ENCODE measurements at places on chromosomes 12 and 14.

DNA sequence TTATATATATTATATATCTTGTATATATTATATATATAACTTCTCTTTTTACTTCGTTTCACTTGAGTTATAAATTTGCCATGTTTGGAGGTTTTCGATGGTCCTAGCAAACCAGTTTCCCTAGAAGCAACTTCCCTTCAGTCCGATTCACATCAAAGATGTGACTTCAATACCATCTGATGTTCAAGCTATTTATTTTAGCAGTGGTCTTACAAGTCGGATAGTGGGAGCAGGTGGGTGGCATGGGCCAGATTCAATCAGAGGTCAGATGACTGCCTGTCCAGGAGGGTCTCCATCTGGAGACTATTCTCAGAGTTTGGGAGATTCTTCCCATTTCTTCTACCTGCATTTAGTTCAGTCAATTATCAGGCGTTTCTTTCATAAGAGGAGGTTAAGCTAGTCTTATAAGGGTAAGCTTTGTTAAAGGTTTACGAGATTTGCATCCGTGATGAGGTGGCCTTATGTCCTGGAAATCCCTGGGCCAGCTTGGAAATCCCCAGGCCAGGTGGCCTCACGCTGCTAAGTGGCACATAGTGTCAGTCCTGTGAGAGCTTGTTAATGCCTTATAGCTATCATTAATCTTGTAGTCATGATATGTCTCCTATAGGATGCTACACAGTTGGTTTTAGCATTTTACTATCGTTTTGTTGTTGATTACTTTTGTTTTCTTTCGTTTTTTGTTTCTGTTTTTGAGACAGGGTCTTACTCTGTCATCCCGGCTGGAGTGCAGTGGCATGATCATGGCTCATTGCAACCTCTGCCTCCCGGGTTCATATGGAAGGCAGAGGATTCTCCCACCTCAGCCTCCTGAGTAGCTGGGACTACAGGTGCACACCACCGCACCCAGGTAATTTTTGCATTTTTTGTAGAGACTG, 145.8 kb downstream of the BICD1 start:
- no peak for DNase-seq

DNA sequence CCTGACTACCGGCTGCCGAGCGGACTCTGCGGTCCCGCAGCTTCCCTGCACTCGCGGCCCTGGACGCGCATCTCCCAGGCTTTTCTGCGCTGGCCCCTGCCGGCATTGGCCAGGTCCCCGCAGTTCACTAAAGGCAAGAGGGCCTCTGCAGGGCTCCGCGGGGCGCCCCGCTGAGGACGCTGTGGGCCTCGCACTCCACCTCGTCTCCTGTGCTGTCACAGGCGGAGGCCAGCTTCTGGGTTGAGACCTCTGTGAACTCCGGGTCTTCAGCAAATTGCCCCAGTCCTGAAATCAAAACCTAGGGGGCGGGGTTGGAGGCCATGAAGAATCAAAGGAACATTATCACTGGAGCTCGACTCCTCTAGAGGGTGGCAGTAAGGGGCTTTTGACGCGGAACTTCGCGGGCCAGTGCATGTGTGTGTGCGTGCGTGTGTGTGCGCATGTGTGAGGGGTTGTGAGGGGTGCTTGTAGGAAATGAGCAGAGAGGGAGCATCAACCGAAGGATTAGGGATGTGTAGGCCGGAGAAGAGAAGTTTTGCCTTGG, 68.5 kb upstream of the CAPRIN2 start:
- DNase-seq, result peak; percentile 42

DNA sequence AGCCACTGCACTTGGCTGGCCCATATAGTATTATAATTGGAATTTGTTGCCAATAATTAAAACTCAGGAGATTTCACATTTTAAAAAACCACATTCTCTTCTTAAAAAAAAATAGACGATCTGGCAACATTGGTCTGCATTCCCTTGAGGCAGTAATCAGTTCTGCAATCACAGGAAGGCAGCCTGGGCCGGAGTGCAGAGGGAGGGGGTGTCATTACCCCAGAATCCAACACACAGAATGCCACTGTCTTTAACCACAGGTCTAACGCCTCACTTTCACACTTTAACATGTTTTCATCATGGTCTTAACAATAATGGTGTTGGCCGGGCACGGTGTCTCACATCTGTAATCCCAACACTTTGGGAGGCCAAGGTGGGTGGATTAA, 100.1 kb downstream of the SCARB1 start:
- no peak for DNase-seq

GRCh38 chr14:99035712-99036610, 236.0 kb downstream of the BCL11B start:
- DNase-seq, result no peak

DNA sequence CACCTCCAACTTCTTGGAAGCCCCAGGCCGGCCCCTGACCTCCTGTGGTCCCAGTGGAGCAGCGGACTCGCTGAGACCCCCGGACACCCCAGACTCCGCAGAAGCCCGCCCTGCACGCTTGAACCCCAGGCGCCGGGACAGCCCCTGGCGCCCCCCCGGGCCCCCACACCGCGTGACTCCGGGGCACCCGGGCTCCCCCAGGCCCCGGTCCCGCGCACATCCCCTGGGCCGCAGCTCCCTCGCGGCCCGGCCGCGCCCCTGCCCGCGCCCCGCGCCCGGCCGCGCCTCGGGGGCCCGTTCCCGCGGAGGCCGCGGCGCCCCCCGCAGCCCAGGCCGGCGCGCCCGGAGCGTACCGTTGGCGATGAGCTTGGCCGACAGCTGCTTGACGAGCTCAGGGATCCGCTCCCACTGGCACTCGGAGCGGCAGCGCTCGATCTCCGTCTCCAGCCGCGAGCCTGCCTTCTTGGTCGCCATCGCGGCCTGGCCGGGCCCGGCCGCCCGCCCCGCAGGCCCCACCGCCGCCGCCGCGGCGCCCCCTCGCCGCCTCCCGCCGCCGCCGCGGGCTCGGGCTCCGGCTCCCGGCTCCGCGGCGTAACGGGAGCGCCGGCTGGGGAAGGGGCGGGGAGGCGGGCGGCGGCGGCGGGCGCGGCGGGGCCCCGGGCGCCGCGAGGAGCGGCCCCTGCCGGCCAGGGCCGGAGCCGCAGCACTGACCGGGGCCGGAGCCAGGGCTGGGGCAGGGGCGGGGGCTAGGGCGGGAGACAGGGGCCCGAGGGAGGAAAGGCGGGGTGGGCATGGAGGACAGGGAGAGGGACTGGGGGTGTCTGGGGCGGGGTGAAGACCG, at the start of gene TTC7B:
Gene TTC7B, minus strand, starts transcription at position 609 of the 841 bp plus-strand sequence. Its CDS starts 135 bp downstream, at position 474.
- peak; percentile 47 for DNase-seq

GRCh38 chr12:93460902-93461301, 6.4 kb upstream of the MRPL42 start:
- DNase-seq, result no peak

DNA sequence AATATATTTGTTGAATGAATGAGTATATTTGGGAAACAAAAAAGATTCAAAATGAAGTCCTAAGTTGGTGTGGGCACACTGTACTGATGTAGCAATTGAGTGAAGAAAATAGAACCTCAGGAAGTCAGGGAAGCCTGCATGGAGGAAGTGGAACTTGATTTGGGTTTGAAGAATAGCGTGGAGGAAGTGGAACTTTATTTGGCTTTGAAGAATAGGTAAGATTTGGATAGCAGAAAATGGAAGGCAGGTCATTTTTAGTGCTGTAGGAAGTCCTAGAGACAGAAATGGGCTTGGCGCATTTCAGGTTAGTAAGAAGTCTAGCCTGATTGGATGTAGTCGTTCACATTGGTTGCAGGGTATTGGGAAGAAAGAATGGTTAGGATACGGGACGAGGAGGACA, 5.4 kb downstream of the C12orf75 start:
- DNase-seq, result no peak

GRCh38 chr14:103095210-103095778, 769 bp downstream of the EXOC3L4 start:
- DNase-seq, result no peak

DNA sequence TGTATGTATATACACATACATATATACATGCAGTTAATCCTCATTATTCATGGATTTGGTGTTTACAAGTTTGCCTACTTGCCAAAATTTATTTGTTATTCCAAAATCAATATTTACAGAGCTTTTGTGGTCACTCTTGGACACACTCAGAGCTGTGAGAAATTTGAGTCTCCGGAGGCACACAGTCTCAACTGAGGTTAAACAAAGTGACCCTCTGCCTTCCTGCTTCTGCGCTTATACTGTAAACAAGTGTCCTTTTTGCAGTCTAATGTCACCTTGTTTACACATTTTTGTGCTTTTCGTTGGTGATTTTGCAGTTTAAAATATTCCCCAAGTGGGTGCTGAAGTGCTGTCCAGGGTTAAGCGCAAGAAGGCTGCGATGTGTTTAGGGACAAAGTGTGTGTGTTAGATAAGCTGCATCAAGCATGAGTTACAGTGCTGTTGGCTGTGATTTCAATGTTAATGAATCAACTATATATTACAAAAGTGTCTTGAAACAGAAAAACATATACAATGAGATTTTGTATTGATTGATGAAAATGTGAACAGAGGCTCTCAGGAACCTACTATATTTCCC, 13.1 kb upstream of the LTA4H start:
- DNase-seq, result no peak

DNA sequence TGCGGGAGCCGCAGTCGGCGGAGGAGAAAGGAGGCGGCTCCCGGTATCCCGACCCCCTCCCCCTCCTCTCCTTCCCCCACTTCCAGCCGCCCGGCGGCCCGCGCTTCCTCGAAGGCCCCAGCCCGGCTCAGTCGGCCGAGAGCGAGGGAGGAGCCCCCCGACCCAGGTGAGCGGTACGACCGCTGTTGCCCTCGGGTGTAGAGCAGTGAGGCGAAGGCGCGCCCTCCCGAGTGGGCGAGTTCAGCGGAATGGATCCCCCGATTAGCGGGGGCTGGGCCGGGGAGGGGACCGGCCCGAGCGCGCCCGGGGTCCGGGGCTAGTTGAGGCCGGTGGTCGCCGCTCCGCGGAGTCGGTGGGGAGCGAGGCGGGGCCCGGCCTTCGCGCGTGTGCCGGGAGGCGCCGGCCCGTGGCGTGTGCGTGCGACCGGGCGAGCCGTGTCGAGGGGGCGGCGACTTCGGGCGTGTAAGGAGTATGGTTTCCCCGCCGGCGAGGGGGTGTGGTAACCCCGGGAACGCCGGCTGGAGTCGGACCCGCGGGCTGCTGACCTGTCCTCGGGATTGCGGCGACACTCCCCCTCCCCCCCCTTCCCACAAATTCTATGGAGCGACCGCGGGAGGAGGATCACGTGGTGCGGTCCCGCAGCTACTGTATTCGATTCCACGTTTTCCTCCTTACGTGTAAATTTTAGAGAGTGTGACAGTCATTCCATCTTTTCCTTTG, 501 bp downstream of the RIMKLB start:
- DNase-seq, result peak; percentile 56

- DNase-seq, result no peak
These were observed 8.6 kb downstream of the DDIT3 start for GRCh38 chr12:57511588-57512325.

GRCh38 chr14:75121552-75121951, 5.3 kb downstream of the NEK9 start:
- no peak for DNase-seq

DNA sequence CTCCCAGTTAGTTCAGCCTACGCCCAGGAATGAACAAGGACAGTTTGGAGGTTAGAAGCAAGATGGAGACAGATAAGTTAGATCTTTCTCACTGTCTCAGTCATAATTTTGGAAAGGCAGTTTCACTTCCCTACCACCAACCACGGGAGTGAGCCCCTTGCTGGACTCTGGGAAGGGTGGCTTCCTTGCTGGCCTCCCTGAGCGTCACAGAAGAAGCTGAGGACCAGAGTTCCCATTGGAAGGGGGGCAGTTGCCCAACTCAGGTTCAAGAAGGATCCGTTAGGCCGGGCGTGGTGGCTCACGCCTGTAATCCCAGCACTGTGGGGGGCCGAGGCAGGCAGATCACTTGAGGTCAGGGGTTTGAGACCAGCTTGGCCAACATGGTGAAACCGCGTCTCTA, 106.2 kb upstream of the MAX start:
- DNase-seq, result no peak

- peak; percentile 70 for DNase-seq
These were observed 10.7 kb downstream of the STAC3 start for GRCh38 chr12:57240066-57240921.

DNA sequence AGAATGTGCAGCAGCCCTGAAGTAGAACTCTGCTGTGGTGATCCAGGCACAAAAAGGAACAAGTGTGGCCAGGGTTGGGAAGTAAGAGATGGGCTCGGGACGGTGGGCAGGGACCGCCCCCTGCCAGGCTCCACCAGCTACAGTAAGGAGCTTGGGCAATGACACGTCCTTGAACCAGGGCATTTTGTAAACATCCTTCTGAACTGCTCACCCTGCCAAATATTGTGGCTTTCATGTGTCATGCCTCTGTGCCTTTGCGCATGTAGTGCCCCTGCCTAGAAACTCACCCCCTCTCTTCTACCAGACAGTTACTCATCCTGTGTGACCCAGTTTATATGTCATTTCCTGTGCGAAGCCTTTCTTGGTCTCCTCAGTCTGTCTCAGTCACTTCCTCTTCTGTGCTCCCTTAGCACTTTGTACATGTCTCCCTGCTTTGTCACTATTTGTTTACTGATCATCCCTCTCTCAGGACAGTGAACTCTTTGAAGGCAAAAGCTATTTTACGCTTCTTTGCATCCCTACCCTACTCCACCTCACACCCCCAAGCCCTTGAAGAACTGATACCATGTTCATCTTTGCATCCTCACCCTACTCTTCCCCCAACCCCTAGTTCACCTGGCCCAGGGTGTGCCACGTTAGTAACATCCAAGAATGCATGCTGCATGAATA, 108.9 kb upstream of the PLEKHG7 start:
- peak; percentile 68 for DNase-seq

GRCh38 chr12:32586390-32586789, 92.7 kb upstream of the DNM1L start:
- DNase-seq, result no peak

DNA sequence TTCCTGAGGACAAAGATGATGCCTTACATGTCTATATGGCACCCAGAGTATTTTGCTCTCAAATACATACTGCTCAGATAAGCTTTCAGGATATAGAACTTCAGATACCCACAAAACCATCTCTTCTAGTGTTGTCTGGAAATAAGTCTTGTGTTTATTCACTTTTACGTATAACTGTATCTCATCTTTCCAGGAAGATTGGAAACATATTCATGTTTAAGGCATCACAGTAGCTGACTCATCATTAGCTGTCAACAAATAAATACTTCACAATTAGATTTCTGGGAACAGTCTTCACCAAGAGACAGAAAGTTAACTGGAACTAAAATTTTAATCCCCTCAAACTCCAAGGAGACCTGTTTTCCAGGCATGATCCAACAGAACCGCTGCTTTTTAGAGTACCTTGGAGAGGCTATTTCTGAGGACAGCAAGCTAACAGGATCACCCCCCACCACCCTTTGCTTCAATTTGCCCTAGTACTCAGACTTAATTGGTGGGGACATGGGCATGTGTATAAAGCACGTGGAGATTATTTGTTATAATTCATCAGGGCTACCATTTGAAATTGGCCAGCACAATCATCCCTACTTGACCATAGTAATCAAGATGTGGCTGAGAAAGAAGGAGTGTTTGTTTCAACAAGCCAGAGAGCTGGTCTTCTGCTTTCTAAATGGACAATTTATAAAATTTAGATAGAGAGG, 129.3 kb upstream of the HIF1A start:
- DNase-seq, result no peak

DNA sequence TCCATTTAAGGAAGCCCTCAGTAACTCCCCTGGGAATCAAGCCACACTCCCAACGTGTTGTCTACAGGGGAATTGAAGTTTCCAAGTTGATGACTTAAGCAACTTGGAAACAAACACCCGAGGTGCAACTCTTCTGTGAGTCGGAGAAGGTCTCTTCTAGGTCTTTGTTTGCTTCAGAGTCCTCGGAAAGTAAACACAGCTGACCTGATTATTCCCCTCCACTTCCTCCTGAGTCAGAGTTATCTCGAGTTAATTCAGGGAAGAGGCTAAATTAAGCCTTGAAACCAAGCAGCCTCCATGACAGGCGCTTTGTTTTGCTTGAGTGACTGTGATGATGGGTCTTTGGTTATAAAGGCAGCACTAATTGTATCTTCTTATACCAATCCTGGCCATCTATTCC, 41.8 kb downstream of the TUNAR start:
- no peak for DNase-seq
